ENCODE measurements at places on chromosomes 16 and 17.

DNA sequence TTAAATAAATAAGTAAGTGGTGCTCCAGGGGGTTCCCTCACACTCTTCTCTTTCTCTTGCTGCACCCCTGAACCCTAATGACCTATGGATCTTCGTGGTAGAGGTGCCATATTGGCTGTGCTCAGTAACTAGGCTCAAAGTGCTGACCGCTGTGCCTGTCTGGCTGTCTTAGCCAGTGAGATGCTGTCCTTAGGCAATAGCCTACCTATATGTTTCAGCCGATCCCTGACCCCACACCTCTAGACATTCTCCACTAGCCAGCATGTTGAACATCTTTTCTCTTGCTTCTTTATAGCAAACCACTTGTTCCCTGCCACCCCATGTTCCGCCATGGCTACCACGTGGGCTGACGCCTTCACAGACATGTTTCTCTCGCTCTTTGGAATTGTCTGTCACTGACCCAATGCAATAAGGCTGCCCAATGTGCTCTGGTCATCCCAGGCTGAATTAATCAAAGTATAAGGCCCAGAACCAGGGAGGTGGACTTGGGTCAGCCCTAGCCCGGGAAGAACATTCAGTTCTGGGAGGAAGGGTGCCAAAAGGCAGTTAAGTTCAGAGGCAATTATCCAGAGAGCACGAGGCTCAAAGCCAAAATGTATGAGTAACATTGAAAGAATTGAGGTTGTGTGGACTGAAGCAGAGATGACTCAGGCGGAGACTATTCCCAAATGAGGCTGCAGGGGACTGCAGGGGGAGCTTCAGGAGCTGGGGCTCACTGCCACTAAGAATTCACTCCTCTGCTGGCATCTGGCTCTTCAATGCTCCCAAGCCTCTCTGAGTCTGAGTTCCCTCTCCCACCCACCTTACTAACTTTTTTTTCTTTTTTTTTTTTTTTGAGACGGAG lies 28.7 kb upstream of the TNRC6A start:
- H3K4me3 ChIP-seq, result no peak overlapping the region
- H3K36me3 ChIP-seq, result no peaks in the 10 kb centered on the region
- no peaks in the 10 kb centered on the region for H3K27me3 ChIP-seq
- no peak for DNase-seq

GRCh38 chr17:35022536-35023063 lies 40.9 kb downstream of the RFFL start:
- no peaks in the 10 kb centered on the region for H3K27me3 ChIP-seq
- DNase-seq, result peak; percentile 75
- peaks cover 15% of the 10 kb centered on the region for H3K4me1 ChIP-seq

- no peak for DNase-seq
- H3K36me3 ChIP-seq, result no peaks in the 10 kb centered on the region
- peaks cover 11% of the 10 kb centered on the region for H3K4me1 ChIP-seq
- no peak overlapping the region for H3K4me3 ChIP-seq
Measured at GRCh38 chr17:57696050-57696449, 49.0 kb downstream of the CCDC182 start.

- no peak within 1 kb of the TSS for H3K4me3 ChIP-seq
- H3K27ac ChIP-seq, result no peak within 1 kb of the TSS
- no peaks in the 10 kb centered on the region for H3K4me1 ChIP-seq
- H3K36me3 ChIP-seq, result no peaks in the 10 kb centered on the region
- no peaks in the 10 kb centered on the region for H3K27me3 ChIP-seq
Measured at GRCh38 chr16:1152651-1153259, at the start of gene CACNA1H. TSS of gene CACNA1H (plus strand) at chr16:1153106. CDS start at chr16:1153738, 632 bp downstream.

GRCh38 chr17:42554250-42555121 lies 1.8 kb downstream of the HSD17B1 start:
- H3K4me3 ChIP-seq, result peak overlapping the region; percentile 88
- peaks cover 7% of the 10 kb centered on the region for H3K36me3 ChIP-seq
- peaks cover 25% of the 10 kb centered on the region for H3K4me1 ChIP-seq
- peak overlapping the region; percentile 85 for H3K27ac ChIP-seq
- no peaks in the 10 kb centered on the region for H3K27me3 ChIP-seq

- H3K27ac ChIP-seq, result peak within 1 kb of the TSS; percentile 70
- H3K36me3 ChIP-seq, result peaks cover 4% of the 10 kb centered on the region
Measured at GRCh38 chr16:27313422-27314160, at the start of gene IL4R. TSS of gene IL4R (plus strand) at chr16:27313974. CDS start at chr16:27340204, 26,230 bp downstream.

- peaks cover 52% of the 10 kb centered on the region for H3K36me3 ChIP-seq
- peak overlapping the region; percentile 68 for H3K27ac ChIP-seq
- H3K27me3 ChIP-seq, result no peaks in the 10 kb centered on the region
- peak overlapping the region; percentile 85 for H3K4me3 ChIP-seq
- peak; percentile 62 for DNase-seq
Measured at GRCh38 chr17:81553616-81554181, 1.5 kb upstream of the FAAP100 start.

DNA sequence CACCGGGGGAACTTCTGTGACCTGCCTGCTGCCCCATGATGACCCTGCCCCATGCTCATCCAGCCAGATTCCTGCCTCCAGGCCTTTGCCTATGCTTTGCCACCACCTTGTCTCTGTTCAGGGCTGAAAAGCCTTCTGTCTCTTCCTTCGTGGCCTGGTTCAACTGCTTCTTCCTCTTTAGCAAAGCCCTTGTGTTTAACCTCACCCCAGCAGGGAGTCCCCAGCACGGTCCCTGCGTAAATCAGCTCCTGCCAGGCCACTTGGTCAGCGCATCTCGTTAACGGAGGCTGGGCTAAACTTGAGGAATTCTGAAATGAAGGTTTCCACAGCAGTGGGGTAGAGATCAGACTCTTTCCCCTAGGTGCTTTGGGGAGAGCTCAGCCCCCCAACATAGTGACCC lies 16.1 kb upstream of the KCNJ12 start:
- DNase-seq, result no peak
- no peaks in the 10 kb centered on the region for H3K27me3 ChIP-seq
- H3K4me3 ChIP-seq, result no peak overlapping the region
- H3K36me3 ChIP-seq, result no peaks in the 10 kb centered on the region
- H3K27ac ChIP-seq, result no peak overlapping the region

GRCh38 chr17:76714822-76715495 lies 4.2 kb upstream of the MXRA7 start:
- H3K4me1 ChIP-seq, result peaks cover 17% of the 10 kb centered on the region
- peaks cover 13% of the 10 kb centered on the region for H3K27me3 ChIP-seq
- DNase-seq, result peak; percentile 75
- H3K36me3 ChIP-seq, result peaks cover 59% of the 10 kb centered on the region

DNA sequence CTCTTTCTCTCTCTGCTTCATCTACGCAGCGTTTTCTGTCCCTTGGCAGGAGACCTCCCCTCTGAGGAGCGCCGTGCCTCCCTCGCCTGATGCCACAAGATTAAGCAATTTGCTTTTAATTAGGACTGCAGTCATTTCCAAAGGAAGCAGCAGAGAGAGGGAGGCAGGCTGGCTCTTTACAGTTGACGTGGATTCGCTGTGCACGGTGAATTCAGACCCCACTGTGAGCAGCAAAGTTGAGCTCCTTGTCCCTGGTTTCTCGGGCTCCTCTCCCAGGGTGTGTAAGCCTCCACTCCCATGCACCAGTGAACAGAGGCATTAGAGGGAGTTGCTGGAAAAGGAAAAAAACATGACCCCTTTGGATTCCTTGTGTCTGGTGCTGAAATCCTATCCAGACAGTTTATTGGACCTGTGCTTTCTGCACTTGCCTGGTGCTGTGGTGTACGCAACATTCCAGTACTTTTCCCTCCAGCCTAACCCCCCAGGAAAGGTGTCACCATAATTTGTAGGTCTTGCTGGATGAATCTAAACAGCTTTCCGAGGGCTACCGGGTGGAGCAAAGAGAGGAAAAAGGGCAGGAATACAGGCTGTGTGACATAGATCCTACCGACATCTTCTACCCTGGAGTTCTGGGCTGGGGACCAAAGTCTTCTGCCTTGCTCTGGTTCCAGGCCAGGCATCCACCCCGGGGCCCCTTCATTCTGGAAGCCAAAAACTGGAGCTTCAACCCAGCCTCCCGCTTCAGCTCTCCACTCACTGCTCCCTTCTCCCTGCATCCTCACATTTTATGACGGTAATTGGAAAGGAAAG lies 171.0 kb downstream of the MAF start:
- DNase-seq, result no peak
- no peaks in the 10 kb centered on the region for H3K4me1 ChIP-seq

DNA sequence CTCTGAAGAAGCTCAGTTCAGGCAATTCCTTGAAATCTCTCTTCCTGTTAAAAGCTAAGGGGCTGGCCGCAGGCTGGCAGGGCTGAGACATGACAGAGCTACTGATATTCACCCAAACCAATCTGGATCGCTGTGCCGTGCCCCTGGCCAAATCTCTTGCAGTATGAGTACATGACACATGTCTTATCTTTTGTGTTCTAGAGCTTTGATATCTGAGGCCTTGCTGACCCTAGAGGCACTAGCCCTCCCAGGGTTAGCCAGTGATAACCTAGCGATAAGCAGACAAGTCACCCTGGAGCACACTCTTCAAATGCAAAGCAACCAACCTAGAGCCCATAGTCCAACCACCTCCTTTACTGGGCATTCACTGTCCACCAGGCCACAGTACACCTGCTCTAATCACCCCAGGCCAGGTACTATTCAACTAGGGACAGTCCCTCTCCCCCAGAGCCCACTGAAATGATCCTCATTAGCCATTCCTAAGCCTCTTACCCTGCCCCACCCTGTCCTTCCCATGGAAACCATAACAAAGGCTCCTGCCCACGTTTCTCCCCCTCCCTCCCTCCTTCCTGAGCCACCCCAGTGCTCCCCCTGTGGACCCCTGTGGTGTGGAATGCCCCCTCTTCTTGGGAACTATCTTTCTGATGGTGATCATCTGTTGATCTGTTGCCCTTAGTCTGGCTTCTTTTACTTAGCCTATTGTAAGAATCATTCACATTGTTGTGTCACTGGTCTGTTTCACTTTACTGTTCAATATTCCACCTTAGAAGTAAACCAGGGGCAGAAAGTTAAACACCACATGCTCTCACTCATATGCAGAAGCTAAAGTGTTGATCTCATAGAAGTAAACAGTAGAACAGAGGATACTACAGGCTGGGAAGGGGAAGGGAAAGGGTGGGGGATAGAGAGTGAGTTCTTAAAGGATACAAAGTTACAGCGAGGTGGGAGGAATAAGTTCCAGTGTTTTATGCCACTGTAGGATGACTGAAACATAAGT lies 52.5 kb downstream of the TEKT5 start:
- H3K4me3 ChIP-seq, result no peak overlapping the region
- no peaks in the 10 kb centered on the region for H3K4me1 ChIP-seq
- no peak for DNase-seq
- no peak overlapping the region for H3K27ac ChIP-seq

- DNase-seq, result no peak
- H3K36me3 ChIP-seq, result no peaks in the 10 kb centered on the region
- H3K4me1 ChIP-seq, result no peaks in the 10 kb centered on the region
Measured at GRCh38 chr17:71759422-71760060, 361.3 kb upstream of the SOX9 start.

All from DND-41 (cell line).